ENCODE measurements at places on chromosomes 4 and X.

DNA sequence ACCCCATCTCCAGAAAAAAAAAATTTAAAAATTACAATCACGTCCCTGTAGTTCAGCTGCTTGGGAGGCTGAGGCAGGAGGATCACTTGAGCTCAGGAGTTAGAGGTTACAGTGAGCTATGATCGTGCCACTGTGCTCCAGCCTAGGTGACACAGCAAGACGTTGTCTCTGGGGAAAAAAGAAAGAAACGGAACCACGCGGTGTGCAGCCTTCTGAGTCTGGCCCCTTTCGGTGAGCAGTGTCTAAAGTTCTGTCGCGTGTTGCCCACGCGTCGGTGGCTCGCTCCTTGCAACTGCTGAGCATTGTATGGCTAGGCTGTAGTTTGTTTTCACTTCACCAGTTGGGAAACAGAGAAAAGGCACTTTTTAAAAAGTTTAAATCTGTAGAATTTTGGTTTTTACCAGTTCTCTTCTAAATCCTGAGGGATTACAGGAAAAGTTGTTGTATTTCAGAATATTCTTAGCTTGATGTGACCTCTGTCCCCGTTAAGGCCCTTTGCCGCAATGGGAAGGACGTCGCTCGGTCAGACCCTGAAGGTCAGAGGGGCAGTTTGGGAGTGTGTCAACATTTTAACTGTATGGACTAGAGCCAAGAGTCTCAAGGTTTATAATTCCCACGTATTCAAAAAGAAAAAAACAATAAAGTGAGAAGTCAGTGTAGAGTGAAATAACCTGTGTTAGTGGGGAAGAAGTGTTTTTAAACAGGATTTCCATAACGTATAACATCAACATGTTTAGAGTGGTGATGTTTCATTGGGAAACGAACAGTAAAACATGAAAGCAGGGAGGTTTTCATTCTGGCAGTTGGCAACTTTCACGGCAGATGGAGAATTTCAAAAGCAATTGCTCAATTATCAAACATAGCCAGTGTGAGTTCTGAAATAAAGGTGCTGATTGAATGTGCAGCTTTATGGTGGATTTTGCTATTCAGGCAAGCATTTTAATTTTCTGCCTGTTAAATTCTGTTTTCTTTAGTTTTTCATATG, 45.8 kb upstream of the MSANTD1 start:
- DNase-seq: no peak

- DNase-seq: no peak
Observed at GRCh38 chr4:85862896-85863295, 387.9 kb downstream of the ARHGAP24 start.

GRCh38 chr4:96352051-96352517, 512.2 kb downstream of the PDHA2 start:
- no peak for DNase-seq

DNA sequence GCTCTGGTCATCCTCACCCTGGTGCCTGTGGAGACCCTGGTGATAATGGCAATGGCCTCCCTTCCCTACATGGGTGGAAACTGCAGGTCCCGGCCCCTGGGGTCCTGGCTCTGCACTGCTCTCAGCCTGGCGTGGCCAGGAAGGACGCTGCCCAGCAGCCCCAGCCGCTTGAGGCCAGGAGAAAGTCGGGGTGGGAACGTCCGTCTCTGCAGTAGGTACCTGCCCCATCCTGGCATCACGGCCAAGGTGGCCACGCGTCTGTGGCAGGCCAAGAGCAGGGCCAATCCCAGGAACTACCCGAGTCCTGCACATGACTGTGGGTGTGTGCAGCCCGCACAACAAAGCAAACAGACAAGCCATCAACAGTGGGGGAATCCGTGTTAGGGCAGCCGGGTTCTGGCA, 33.8 kb downstream of the FGFRL1 start:
- DNase-seq: no peak

DNA sequence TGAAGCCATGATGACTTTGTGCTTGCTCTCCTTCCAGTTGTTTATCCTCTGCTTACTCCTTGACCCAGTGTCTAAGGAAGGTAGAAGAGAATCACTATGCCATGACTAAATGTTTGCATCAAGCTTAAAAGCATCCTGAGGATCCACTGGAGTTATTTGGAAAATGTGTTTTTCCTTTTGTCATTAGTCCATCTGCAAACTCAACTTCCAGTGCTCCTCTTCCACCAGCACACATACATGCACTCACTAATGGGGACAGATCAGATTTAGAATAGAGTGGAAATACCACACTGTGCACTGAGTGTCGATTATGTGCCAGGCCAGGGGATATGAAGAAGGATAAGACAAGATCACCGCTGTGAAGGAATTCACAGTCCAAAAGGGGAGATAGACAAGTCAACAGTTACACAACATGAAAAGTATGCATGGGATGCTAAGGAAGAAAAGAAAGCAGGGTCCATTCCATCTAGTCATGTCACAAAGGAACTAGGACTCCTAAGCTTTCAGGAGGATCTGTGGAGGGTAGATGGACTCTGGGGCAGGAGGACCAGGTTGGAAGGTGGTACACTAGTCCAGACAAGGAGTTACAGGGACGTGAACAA, 1.9 kb downstream of the OCIAD2 start:
- DNase-seq: no peak

DNA sequence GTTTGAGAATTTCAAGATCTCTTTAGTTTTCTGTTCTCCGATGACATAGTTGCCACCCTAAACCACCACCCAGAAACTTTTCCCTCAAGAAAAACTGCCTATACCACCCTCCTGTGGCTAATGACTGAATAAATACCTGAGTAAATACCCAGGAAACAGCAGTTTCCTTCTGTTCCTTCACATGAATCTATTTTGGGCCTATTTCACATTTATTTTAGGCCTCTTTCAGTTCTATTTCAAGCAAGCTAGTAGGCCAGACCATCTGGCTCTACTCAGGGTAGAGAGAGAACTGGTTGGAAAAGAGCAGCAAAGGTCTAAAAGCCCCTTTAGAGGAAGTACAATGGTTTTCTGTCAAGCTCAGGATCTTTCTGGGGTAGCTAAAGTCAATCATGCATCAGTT, 23.4 kb downstream of the ARHGEF9 start:
- DNase-seq: no peak

DNA sequence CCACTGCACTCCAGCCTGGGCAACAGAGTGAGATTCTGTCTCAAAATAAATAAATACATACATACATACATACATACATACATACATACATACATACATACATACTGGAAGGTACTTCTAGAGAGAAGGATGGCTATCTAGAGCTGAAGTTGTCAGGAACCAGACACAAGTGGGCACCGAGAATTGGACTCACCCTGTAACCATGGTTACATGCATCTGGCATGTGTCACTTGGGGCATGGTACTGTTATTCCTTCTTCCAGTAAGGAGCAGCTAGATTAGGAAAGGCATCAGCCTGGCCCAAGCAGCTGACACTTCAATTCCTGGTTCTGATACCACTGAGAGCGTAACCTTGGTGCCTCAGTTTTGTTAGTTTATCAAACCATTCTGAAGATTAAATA, 127.1 kb downstream of the SH3KBP1 start:
- DNase-seq: no peak

DNA sequence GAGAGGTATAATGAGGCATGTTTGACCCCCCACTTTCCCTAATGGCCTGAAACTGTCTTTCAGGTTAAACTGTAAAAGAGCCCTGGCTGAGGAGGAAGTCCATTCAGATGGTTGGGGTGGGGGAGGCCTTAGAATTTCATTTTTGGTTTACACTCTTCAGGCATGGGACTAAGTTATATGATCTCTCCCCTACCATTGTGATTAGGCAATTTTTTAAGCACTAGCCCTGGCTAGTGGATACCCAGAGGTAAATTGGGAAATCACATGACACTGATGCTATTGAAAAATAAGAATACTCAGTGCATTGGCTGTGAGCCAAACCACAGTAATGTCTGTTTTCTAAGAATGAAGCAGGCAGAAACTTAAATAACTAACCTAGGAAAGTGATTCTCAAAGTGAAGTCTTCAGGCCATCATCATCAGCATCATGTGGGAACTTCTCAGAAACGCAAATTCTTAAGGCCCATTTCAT, 149.7 kb downstream of the RRAGB start:
- DNase-seq: no peak

GRCh38 chrX:24542756-24543155, 77.7 kb downstream of the PDK3 start:
- DNase-seq: no peak
